RWPE1 (cell line): ENCODE measurements at places on chromosomes 5 and 9.

GRCh38 chr9:91500509-91501014 lies 76.9 kb upstream of the NFIL3 start:
- DNase-seq = peak; percentile 75

DNA sequence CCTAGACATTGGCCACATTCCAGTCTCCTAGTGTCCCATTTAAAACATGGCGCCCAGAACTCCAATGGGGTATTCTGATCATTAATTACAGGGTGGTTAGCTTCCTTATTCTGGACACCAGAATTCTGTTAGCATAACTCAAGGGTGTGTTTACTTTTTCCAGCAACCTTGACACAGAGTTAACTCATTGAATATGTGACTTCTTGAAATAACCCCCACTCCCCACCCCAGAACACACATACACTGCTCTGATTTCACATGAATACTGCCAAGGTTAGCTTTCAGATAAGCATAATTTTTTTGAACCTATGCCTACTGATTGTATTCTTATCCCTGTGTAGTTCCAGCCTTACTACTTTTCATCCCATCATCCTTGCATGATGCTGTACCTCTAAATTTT lies 151.1 kb downstream of the SMARCA2 start:
- DNase-seq = no peak

- DNase-seq = no peak
These were observed 38.2 kb downstream of the SERINC5 start for GRCh38 chr5:80217667-80218066.

GRCh38 chr5:73382401-73382740 lies 66.2 kb downstream of the FOXD1 start:
- no peak for DNase-seq

DNA sequence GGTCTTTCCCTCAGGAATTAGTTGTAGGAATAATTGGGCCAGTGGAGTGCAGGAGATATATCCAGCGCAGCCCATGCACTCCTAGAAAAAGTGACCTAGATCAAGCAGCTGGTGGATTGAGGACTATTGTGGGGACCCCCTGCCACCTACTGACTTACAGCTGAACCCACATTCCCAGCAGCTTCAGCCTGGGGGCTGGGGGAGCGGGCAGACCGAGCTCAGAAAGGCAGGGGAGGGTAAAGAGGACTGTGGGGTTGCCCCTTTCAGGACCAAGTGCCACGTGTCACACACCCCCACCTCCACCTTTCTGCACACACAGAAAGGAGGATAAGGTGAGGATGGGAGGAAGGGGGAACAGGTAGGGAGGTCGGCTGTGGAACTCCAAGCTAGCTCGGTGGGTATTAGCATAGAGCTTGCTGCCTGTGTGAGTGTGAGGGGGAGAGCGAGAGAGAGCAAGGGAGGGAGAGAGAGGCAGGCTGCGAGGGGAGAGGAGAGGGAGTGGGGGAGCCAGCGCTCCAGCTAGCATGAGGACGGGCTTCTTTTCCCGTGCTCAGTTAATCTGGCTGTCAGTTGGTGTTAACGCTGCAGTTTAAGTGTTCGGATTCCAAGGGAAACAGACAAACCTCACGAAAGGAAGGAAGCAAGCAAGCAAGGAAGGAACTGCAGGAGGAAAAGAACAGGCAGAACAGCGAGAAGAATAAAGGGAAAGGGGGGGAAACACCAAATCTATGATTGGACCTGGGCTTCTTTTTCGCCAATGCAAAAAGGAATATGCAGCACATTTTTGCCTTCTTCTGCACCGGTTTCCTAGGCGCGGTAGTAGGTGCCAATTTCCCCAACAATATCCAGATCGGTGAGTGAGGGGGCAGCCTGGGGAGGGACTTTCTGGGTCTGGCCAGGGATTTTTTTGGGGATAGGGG lies at the start of gene GRIA1:
GRIA1 (plus strand) TSS at position 553 of the 920 bp plus-strand sequence.
- no peak for DNase-seq

DNA sequence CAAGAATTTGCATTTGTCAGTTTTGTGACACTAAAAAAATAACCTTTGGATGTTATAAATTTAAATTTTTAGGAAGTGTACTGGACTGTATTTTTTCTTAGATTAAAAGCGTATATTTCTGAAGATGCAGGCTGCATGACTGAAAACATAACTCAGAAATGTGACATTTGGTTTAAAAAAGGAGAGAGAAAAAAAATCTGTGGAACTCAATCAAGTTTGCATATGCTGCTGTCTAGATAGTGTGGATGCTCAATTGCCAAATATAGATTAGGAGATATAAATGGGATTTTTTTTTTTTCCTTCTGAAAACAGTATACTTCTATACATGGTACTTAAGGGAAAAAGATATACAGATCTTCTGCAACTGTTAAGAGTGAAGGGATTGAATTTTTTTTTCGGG lies 402.3 kb downstream of the TAF11L14 start:
- DNase-seq = no peak

GRCh38 chr5:119217183-119217582 lies 138.6 kb upstream of the TNFAIP8 start:
- no peak for DNase-seq

GRCh38 chr5:53110156-53110555 lies 599 bp upstream of the MOCS2 start:
- no peak for DNase-seq
